ENCODE measurements at places on chromosomes 5 and 9.

DNA sequence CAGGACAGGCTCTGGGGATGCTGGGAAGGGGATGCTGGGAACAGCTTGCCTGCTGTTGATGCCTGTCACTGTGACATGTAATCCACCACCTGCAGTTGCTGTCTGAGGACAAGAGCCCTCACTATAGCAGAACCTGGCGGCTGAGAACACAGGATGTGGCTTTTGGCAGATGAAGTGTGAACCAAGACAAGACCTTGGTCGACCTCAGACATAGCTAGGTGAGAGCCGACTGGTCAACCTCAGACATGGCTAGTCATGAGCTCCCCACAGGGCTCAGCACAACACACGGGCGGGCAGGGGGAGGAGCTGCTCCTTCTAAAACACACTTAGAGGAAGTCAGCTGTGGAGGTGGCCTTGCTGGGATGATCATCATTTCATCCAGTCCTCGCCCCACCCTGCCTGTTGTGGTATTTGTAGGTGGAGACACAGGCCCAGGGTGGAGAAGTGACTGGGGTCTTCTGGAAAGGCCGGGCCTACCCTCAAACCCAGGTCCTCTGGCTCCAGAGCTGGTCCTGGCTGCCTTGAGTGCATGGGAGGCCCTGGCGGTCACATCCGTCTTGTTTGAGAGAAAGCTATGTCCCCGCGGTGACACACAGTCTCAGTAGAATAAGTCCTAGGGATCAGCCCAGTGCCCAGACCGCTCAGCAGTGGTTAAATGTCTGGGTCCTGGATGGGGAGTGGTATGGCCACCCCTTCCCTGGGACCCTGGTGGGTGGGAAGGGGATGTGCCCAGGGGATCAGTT, 6.1 kb downstream of the SUSD3 start:
- no peak for DNase-seq

DNA sequence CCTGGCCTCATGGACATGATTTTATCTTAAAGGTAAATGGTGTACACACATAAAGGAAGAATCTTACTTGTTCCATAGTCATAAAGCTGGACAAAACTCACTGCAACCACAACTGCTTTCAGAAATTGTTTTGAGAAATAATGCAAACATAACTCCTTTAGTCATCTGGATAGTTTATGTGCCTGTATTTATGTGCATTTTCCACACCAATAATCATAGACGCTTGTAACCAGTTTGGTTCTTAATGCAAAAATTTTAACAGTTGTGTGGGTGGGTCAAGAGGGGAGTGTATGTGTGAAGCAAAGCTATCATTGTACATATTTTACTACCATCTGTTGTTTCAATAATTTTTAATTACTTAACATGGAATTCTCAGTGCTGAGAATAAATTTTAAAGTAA, 80.1 kb downstream of the EFNA5 start:
- no peak for DNase-seq

- no peak for DNase-seq
Observed at GRCh38 chr9:106816524-106816923, 46.4 kb upstream of the ZNF462 start.

- DNase-seq, result no peak
Observed at GRCh38 chr5:31511305-31511704, 20.6 kb downstream of the DROSHA start.

Data from Right ventricle myocardium superior (tissue), 1 donor.